Choroid plexus epithelial cell (primary cell): ENCODE measurements at places on chromosomes 7 and 10.

- no peak for DNase-seq
Observed at GRCh38 chr7:94176694-94177200, 172.6 kb upstream of the BET1 start.

DNA sequence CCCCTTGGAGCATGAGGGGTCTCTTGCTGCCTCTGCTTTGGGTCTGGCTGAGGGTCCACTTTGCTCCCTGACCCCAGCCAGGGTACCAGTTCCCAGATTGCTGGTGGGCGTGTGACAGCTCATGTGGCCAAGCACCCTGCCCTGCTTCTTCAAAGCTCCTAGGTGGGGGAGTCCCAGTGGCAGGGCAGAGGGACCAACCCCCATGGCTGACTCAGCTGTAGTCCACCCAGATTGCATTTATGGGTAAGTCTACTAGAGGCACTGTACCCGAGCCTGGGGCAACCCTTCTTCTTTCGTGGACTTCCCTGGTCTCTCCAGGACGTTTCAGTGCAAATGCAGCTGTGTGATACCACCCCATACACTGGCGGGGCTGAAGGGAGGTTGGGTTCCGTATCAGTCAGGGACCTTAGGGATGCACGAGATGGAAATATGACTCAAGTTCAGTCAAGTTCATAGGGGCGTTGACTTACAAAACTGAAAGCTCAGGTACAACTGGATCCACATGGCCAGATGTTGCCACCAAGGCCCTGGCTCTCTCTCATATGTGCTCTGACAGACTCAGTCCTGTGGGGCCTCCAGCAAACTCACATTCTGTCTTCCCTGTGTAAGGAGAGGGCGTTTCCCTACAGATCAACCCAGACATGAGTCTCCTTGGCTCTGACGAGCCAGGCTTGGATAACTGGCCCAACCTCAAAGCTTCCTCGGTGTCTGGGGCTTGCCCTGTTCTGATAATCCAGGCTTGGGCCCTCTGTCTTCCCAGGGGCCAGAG lies 13.6 kb downstream of the PTPRE start:
- no peak for DNase-seq

DNA sequence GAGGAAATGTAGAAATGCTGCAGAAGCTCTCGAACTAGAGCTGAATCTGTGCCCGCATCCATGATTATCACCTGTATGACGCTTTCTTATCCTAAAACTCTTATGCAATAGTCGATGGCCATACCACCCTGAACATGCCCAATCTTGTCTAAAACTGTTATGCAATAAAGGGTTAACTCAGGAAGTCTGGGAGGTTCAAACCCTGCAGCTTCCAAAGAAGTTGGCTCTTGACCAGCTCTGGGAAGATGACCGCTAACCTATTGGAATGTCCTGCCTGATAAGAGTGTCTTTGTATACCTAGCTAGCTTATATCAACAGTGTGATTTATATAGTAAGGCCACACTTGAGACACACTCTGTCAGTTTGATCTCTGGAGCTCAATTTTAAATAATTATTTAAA lies 3.4 kb upstream of the C10orf88 start:
- no peak for DNase-seq

GRCh38 chr7:147923841-147924240 lies 666.7 kb upstream of the C7orf33 start:
- no peak for DNase-seq

GRCh38 chr7:138726288-138726687 lies 25.1 kb upstream of the SVOPL start:
- no peak for DNase-seq

- no peak for DNase-seq
Observed at GRCh38 chr10:44309361-44309760, 75.5 kb downstream of the CXCL12 start.

- no peak for DNase-seq
Observed at GRCh38 chr7:82360591-82361368, 82.8 kb downstream of the CACNA2D1 start.

DNA sequence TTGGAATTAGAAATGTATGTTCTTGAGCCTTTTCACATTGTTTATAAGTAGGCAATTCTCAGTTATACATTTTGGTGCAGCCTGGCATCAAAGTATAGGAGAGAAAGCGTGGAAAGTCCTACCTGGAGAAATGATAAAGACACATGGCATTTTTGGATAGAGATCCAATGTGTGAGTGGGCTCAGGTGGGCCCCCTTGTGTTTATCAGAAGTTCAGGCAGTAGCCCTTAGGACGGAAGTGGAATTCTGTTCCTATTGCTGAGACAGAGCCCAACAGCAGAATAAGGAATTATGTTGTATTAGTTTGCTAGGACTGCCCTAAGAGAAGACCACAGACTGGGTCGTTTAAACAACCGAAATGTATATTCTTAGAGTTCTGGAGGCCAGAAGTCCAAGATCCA lies 85.2 kb upstream of the AMPH start:
- no peak for DNase-seq

- DNase-seq, result no peak
Observed at GRCh38 chr10:31771331-31771831, 157.2 kb downstream of the ARHGAP12 start.

DNA sequence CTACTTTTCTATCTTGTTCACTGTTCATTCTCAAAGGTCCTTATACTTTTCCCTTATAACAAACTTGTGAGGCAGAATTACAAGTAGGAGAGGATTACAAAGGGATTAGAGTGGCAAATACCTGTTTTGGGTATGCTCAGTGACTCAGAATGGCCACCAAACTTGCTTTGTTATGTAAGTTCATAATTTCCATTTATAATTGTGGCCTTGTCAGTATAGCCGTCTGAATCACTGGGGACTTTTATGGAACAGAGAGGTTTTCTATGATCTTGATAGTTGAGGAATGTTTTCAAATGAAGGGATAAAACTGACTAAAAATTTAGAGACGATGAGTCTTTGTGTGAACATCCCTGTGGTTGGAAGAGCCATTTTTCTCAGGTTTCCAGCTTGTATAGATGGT lies 116.2 kb downstream of the SND1 start:
- DNase-seq, result no peak

DNA sequence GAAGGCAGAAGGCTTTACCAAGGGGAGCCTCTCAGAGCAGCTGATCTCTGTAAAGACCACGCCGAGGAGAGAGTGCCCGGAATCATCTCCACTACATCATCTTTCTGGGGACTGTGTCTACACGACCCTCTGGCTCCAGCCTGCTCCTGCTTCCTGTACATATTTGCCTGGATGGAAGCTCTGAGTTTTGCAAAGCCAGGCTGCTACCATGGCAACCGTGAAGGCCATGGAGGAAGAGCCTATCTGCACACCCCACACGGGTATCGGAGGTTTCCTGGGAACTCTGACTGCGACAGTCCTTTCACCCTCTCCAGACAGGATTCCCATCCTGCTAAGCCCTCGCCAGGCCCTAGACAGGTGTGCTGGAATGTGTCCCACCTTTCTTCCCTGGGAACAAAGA lies 83.4 kb upstream of the TNRC18 start:
- peak; percentile 19 for DNase-seq

GRCh38 chr7:158453663-158454062 lies 134.0 kb downstream of the PTPRN2 start:
- no peak for DNase-seq

DNA sequence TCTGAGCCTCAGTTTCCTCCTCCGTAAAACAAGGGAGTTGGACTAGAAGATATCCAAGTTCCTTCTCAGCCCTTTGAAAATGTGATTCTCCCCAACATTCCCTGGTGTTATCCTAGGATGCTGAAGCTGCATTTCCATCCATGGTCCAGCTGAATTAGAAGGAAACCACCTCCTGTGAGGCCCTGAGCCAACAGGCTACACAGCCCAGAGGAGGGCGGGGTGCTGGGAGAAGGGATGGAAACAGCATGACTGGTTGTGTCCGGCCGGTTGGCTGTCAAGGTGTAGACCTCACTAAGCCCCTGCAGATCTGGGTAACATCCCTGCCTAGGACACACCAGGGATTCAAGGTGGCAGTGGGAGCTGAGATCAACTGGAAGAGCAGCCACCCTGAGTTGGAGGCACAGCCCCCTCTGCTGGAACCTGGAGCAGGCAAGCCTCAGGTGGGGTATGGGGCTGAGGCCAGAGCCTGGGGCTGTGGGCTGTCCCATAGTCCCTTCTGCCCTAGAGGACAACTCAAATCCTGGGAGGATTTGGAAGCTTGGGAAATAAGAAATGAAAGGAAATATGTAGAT lies 72.0 kb downstream of the PAX2 start:
- DNase-seq, result no peak

GRCh38 chr7:158596745-158597144 lies 9.1 kb upstream of the PTPRN2 start:
- no peak for DNase-seq

GRCh38 chr7:57414852-57415251 lies 35.1 kb upstream of the ZNF716 start:
- DNase-seq, result no peak

DNA sequence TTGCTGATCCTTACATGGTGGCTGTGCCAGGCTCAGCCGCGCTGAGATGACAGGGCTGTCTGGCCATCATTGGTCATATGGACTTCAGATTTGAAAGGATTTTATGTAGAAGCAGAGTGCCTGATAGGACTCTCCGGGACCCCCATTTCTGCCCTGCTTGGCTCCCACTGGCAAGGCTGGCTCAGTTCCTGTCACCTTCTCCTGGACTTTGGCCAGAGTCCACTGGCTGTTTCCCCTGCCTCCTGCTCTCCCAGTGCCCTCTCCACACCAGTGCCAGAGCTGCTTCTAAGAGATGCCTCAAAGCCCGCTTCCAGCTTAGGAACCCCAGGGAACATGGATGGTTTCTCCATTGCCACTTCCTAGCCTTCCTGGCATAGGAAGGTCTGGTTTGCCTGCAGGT lies 5.1 kb upstream of the SH2D4B start:
- DNase-seq, result no peak

DNA sequence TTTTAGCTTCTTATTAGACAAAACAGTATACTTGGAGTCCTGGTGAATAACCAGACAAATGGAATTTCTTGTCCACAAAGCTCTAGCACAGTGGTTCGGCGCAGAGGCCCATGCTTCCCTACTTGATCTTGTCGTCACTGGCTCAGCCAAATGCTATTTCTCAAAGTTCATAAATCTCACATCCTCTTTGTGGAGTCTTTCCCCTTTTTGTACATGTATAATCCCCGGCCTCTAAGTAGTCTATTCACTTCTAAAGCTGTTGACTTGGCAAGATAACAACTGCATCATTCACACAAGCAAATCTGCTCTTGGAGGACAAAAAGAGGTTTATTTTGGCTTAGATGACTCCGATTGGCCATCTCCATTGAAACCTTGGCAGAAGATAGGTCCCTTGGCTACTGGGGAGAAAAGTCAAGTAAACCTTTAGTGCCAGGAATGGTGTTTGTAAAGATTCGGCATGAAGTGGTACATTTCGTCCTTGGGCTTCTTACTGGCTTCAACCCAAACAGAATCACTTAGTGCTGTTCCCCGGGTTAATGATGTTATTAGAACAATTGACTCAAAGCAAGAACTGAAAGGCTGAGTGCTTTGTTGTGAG lies 5.1 kb upstream of the AKR1E2 start:
- no peak for DNase-seq

GRCh38 chr7:13989949-13990305 lies 461 bp upstream of the ETV1 start:
- no peak for DNase-seq

DNA sequence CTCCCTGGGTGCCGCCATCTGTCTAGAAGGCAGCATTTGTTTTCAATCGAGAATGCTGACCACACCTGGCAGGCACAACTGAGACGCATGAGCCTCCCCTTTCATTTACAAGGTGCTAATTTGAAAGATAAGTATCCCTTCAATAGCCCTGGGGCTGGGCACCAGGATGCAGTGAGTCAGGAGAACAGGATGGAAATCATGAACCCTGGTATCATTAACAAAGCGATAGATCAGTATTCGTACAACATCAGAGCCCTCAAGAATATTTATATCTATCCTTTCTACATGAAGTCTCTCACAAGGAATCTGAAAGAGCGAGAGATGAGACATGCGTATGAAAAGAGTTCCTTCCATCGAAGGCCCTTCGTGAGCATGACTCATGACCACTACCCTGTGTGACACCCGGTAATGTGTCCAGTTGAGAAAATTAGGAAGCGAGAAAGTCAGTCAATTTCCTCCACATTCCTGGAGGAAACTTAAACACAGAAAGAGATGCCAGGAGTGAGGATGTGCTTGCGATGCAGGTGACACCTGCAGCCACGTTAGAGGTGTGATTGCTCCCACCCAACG lies 123.1 kb upstream of the PITRM1 start:
- no peak for DNase-seq

GRCh38 chr7:102049765-102050164 lies 232.3 kb downstream of the CUX1 start:
- no peak for DNase-seq

DNA sequence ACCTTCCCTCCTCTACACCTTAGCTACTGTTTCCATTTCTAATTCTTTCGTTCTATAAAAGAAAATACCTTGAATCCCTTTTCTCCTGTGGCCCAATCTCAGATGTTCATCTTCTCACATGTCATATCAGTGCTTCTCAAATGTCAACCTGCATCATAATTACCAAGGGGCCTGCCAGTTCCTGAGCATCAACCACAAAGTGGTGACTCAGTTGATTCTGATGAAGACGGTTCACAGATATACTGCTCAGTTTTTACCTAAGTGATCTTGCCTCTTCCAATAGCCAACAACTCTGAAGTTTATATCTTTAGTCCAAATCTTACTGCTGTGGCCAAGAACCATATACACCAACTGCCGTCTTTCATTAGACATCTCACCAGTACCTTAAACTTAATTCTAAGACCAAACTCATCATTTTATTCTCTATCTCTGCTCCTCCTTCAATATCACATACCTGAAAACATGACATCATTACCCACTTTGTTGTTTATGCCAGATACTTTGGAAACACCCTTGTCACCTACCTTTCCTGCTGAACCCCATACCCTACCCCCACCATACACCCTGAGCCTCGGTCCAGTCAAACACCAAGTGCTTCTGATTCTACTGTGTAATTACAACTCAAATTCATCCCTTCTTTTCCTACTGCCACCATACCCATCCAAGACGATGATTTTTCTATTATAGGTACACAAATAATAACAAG lies 115.5 kb downstream of the LMBR1 start:
- DNase-seq, result peak; percentile 10

DNA sequence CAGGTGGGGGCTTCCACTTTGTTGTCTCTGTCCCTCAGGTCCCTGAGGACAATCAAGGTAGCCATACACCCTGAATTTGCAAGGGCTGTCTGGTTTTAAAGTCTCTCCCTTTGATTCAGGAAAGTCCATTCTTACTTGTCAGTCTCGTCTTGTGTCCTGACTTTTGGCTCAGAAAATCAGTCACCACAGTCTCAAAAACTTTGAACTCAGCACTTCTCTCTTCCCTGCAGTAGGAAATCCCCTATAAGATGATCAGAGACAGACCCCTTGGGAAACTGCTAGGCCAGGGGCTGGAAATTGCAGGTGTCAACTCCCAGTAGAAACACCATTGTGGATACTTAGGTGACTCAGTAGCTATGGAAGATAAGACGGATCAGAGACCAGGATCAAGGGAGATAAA lies 73.1 kb downstream of the CDC123 start:
- DNase-seq, result no peak
